ENCODE measurements at places on chromosomes 11 and 22. TPM values are rescaled to one million over a fixed set of nuclear protein-coding genes. Genes with fewer than 3 reads are reported as not detected.

The PKP3 gene
- 0.73 TPM for total RNA-seq

The GGT5 gene
- 2.3 TPM for total RNA-seq

The KLHL22 gene
- total RNA-seq = 53.0 TPM

The UCP2 gene
- 10.5 TPM for total RNA-seq

The CALCA gene
- total RNA-seq = 3.1 TPM

The DERL3 gene
- total RNA-seq = 1.3 TPM

The KCTD14 gene
- 2.8 TPM for total RNA-seq

GRCh38 chr11:87097582-87097981 lies 59.8 kb downstream of the TMEM135 start:
- no peak for DNase-seq

DNA sequence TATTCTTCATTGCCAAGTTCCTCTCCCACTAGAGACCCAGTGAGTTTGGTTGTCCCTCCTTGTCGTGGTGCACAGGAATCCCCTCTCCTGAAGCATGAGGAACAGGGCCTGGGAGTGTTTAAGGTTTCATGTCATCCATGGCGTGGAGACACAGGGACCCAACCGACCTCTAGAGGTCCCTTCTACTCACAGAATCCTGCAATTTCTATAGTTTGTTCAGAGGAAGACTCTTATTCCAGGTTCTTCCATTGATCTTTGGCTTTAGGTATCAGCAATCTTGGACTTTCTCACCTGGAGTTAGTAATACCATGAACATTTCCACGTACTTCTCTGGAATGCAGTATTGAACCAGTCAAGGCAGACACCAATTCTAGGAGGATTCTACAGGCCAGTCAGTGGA lies 548.2 kb downstream of the NTM start:
- DNase-seq = no peak

GRCh38 chr11:103596315-103596714 lies 440.1 kb upstream of the DDI1 start:
- no peak for DNase-seq

DNA sequence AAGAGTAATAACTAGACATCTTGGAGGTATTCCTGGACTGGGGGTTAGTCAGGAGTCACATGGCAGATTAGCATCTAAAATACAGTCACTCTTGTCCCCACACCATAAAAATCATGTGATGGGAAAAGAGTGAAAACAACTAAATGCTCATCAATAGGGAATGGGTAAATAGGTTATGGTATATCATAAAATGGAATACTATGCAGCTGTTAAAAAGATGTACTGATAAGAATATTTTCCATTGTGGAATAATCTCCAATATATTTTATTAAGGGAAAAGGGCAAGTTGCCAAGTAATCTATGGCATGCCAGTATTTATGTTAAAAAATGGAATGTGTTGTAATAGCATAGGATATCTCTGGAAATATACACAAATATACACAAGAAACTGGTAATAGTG lies 6.6 kb upstream of the PIK3C2A start:
- DNase-seq = no peak

DNA sequence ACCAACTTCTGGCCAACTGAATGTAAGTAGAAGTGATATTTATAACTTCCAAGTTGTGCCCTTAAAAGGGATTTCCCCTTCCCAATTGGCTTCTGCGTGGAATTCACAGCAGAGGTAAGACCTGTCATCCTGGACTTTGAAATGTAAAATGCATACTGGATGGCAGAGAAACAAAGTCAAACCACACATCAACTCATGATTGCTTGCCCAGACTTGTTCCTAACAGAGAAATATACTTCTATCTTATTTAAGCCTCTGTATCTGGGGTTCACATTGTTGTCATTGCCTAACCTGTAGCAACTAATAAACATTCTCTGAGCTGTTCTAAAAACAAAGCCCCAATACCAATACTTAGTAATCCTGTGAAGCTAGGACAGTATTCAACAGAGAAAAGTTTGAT lies 6.2 kb downstream of the ME3 start:
- DNase-seq = no peak

- DNase-seq = no peak
Measured at GRCh38 chr11:117176186-117176585, 2.4 kb upstream of the SIDT2 start.

- no peak for DNase-seq
Measured at GRCh38 chr11:59660621-59661020, 8.2 kb downstream of the PATL1 start.

- no peak for DNase-seq
Measured at GRCh38 chr22:31400023-31400397, 606 bp downstream of the DRG1 start.

DNA sequence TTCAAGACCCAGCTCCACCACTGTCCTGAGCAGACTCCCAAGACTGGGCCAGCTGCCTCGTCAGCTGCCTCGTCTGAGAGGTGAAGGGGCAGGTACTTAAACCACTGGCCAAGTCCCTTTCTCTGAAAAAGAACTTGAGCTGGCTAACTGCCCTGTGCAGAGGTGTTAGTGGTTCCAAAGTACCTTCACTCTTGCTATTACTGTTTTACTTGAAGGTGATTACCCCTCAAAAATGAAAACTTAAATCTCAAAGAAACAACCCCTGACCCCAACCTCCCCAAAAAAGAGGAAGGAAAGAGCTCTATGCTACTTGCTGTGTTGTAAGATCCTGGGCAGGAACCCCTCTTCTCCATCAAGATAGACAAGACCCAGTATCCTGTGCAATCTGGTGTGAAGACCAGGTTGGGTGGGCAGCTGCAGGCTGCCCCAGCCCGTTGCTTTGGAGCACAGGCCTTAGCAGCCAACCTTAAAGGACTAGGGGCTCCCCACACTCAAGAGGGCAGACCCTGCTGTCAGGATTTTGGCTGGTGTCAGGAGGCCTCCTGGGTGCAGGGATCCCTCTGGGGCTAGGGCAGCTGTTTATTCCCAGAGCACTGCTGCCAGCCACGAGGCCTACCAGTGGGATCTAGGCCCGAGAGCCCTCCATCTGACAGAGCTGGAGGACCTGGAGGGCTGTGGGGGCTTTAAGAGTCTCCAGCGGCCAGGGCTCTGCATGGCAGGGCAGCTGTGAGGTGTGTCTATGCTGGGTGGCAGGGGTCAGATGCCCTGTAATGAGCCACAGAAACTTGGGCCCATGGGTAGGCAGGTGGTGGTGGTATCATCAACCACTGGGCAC lies 13.0 kb downstream of the GUCD1 start:
- DNase-seq = no peak

- DNase-seq = no peak
Measured at GRCh38 chr11:77071077-77071476, 4.3 kb downstream of the CAPN5 start.

- DNase-seq = no peak
Measured at GRCh38 chr11:75576499-75576918, 14.5 kb downstream of the SERPINH1 start.

DNA sequence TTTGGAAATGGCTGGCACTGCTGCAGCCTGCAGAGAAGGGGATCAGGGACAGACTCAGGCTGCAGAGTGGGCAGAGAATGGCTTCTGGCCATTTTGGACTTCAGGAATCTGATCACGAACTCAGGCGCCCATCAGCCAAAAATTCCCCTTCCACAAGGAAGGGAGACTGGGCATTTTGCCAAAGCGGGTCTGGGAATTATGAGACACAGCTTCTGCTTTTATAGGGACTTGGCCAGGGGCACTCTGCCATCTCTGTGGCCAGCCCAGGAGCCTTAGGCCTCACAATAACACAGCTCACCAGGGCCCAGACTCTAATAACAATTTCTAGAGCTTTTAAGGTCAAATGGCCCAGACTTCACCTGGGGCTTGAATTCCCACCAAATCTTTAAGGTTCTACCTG lies 74.7 kb downstream of the CHST1 start:
- peak; percentile 18 for DNase-seq

DNA sequence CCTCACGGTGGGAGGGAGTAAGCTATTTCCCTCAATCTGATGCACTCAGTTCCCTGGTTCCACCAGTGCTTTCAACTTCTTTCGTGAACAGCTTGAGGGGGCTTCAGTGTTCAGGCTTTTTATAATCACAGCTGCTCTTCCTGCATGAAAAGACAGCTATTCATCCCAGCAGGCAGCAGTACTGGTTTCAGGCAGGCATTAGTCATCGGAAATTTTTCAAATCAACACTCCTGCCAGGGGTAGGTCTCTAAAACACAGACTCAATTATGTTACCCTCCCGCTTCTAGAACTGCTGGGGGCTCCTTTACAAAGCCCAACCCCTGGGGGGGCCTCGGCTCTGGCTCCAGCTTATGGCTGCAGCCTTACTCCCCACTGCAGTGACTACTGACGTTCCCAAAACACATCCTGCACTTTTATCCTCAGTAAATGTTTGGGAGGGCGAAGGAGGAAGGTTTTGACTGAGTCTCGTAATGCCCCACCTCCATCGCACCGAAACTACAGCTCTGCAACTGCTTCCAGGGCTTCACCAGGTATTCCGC lies 5.8 kb downstream of the POLDIP3 start:
- no peak for DNase-seq

DNA sequence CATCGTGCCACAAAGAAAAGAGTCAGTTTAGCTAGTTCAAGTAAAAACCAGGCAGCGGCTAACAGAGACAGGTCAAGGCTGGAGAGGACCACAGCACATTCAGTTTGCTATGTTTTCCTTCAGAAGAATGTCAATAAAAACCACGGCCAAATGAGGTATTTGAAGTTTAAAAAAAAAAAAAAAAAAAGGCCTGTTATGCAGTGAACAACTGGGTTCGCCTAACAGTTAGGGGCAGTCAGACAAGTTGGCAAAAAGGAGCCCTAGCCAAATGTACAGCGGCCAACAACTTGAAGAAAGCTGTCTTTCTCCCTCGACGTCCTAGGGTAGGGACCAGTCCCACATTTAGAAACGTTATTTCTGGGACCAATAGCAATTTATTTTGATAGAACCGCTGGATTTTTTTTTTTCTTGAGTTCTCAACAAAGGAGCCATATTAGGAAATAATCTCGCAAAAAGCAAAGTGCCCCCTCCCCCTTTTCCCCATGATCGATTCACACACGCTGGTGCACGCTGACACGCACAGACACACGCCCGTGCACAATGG lies 237.8 kb downstream of the TTC28 start:
- no peak for DNase-seq

All from cerebellum (tissue), 4 donors.